ENCODE measurements at places on chromosomes 13 and 19. TPM values are rescaled to one million over a fixed set of nuclear protein-coding genes. Genes with fewer than 3 reads are reported as not detected.
A peak's percentile ranks its signal among the peaks of the same experiment; 100 is the strongest.

- DNase-seq = no peak
Observed at GRCh38 chr13:66234159-66234558, 996.0 kb downstream of the PCDH9 start.

GPR108 gene
- 52.6 TPM for total RNA-seq

DNA sequence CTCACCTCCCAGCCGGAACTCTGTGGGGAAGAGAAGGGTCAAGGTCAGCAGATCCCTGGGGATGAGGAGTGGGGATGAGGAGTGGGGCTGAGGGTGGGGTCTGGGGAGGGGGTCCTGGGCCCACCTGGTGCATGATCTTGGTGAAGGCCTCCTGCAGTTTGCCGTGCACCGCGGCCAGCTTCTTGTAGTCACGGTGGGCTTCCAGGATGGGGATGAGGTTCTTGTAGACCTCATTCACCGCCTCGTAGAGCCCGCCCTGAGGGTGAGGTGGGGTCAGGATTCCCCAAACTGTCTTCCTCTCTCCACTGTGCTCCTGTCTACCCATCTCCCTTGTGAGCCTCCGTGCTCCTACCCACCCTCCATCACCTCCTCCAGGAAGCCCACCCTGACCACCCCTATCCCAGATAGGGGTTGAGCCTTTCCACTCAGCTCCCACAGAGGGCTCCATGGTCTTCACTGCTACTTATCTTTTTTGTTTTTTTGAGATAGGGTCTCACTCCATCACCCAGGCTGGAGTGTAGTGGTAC lies 6.8 kb upstream of the KANK2 start:
- no peak for DNase-seq

MYADM gene
- total RNA-seq = 133 TPM

DNA sequence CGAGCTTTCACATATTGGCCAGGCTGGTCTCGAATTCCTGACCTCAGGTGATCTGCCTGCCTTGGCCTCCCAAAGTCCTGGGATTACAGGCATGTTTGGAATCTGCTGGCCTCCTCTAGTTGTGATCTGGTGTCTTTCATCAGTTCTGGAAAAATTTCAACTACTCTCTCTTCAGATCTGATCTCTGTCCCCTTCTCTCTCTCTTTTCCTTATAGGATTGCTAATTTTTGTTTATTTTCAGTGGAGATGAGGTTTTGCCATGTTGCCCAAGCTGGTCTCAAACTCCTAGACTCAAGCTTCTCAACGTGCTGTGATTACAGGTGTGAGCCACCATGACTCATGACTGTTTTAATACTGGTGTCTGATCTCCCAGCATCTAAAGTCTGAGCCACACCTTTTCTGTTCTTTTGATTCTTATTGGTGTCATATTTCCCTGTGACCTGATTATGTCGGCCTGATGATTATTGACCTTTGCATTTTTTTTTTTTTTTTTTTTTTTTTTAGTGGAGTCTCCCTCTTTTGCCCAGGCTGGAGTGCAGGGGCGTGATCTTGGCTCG lies 10.4 kb upstream of the NANOS2 start:
- DNase-seq = no peak

DNA sequence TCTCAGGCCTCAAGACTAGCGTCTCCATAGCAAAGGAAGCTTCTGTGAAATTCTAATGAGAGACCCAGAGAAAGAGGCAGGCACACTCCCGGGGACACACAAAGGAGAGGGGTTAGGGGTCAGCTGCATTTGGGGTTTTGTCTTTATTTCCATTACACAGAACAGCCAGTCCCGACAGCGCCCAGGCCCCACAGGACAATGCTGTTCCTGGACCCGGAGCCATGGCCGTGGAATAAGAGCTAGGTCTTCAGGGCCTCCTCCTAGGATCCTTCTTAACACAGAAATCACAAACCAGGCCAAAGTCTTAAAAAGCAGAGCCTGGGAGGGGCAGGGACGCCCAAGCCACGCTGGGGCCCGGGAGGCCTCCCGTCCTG lies 22.8 kb downstream of the KCTD15 start:
- no peak for DNase-seq

GRCh38 chr19:2552859-2553258 lies 76.9 kb downstream of the GADD45B start:
- peak; percentile 56 for DNase-seq

NXNL1 gene
- total RNA-seq = not detected

DNA sequence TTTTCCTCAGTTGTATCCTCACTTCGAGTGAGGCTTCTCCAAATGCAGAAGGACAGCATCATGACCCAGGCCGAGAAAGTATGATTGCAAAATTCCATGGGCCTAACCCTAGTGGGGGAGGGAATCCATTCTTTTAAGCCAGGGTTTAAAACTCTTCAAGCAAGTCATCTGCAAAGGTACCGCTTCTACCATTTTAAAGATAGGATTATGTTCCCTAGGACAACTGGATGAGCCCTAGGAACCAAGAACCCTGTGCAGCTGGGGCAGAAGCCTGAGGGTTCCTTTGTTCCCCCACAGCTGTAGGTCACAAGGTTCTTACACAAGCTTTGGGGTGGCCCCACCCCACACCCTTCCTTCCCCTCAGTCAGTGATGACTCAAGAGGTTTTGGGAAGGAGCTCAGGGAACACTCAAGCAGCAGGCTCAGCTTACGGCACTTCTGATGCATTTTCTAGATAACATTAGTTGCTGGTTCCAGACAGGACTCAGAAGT lies 13.5 kb downstream of the ARL11 start:
- no peak for DNase-seq

MISP3 gene
- total RNA-seq = not detected

DNA sequence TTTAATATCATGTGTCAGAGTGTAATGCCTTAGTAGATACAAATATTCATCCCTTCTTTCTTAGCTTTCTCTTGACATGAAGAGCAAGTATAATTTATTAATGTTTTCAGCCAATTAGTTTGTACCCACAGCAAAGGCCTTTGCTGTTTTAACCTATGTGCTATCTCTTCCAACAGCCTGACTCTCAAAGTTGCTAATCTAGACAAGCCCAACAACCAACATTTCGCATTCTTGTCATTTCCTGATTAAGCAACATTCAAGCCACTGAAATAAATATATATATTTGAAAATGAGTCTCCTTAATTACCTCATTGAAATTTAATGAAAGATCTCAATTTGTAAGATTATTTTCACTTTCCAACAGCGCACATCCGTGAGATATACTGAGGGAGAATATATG lies 18.5 kb downstream of the EPSTI1 start:
- DNase-seq = no peak

GRCh38 chr19:19524053-19524452 lies 4.7 kb upstream of the YJEFN3 start:
- DNase-seq = no peak

ZNF574 gene
- total RNA-seq = 15.3 TPM

GRCh38 chr19:19031891-19032290 lies 1.4 kb downstream of the SUGP2 start:
- no peak for DNase-seq

- DNase-seq = no peak
Observed at GRCh38 chr13:66530158-66530557, 700.0 kb downstream of the PCDH9 start.

GRCh38 chr19:377801-378581 lies 31.0 kb downstream of the C2CD4C start:
- DNase-seq = no peak

DNA sequence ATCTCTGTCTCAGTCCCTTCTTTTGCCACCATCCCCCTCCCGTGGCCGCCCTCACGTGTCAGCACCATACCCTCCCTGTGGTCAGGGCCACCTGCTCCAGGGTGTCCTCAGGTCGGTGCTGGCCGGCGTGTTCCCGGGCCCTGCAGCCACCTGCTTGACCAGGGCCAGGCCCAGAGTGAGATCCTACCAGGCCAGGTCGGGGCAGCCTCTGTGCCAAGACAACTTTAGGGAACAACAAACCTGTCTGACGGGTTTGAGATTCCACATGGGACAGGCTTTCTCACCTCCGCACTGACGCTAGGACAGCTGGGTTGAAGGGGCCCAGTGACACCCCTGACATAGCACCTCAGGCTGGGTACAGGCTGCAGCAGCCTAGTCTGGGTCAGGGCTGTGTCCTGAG lies 7.5 kb upstream of the SBNO2 start:
- DNase-seq = no peak

GRCh38 chr19:55546822-55547614 lies 1.7 kb upstream of the SBK3 start:
- DNase-seq = peak; percentile 96

MBD3L3 gene
- total RNA-seq = not detected

Measured in endothelial cell of umbilical vein (primary cell).